ENCODE measurements at places on chromosomes 11 and 22.

DNA sequence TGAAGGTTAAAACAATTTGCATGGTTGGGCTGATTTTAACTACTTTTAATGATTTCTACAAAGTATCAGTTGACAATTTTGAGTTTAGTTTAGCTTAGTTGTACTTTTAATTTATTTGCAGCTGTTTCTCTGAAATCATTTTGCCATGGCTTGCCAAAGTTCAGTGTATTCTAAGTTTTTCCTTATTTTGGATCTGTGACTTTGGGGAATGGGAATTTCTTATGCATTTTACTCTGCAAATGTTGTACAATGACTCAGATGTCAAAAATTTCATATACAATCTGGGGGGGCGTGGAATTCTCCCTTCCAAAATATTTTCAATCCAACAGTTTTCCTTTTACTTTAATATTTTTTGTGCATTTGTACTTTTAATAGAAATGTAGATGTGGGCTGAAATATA lies 8.9 kb upstream of the DCHS1 start:
- DNase-seq, result no peak

GRCh38 chr11:40514124-40514523 lies 945.3 kb downstream of the LRRC4C start:
- peak; percentile 67 for DNase-seq

DNA sequence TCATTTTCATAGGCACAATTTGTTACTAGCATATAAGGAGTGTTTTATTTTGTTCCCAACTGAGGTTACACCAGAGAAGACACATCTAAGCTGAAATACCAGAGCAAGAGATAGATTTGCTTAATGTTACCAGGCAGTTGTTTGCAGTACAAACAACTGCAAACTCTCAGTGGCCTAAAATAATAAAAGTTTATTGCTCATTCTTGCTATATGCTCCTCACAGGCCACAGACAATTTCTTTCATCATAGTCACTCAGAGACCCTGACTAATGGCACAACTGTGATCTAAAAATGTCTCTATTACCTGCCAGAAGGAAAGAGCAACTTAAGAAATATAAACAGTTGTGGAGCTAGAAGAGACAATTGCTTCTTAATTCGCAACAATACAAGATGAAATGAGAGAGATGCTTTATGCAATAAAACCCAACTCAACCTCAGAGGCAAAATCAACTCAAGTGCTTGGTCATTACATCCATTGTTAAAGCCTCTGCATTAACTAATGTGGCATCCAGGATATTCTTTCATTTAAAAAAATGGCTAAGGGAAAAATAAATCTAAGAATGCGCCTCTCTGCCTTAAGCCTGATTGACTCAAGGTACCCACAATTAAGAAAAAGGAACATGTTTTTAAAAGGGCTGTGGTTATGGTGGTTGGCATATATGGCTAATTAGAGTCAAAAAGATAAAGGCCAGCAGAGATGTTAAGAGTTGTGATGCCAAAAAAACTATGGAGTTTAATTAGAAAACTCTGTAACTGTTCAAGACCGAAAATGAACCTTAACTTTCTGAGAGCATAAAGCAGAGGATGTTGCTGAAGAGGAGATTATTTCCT lies 103.7 kb downstream of the CD44 start:
- no peak for DNase-seq

DNA sequence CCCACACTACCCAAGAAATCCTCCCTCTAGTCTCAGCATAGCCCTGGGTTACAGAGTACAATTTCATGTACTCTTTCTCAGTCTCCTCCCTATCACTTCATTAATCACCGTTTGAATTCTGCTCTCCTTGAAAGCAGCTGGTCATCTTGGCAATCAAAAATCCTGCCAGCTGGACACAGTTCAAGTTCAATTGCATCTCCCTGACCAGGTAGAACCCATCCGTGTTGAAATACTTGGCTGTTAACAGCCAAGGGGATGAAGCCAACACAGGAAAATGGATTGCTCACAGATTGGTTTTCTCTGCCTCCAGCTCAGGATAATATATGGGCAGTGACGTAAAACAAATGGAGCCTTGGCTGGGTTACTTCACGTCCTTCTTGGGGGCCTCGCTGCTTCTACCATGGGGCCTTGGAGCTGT lies 55.1 kb upstream of the GRK3 start:
- DNase-seq, result peak; percentile 48

GRCh38 chr11:11414996-11415395 lies 61.9 kb upstream of the CSNK2A3 start:
- DNase-seq, result no peak

- DNase-seq, result no peak
These were observed 85.2 kb downstream of the APOL5 start for GRCh38 chr22:35802885-35803284.

DNA sequence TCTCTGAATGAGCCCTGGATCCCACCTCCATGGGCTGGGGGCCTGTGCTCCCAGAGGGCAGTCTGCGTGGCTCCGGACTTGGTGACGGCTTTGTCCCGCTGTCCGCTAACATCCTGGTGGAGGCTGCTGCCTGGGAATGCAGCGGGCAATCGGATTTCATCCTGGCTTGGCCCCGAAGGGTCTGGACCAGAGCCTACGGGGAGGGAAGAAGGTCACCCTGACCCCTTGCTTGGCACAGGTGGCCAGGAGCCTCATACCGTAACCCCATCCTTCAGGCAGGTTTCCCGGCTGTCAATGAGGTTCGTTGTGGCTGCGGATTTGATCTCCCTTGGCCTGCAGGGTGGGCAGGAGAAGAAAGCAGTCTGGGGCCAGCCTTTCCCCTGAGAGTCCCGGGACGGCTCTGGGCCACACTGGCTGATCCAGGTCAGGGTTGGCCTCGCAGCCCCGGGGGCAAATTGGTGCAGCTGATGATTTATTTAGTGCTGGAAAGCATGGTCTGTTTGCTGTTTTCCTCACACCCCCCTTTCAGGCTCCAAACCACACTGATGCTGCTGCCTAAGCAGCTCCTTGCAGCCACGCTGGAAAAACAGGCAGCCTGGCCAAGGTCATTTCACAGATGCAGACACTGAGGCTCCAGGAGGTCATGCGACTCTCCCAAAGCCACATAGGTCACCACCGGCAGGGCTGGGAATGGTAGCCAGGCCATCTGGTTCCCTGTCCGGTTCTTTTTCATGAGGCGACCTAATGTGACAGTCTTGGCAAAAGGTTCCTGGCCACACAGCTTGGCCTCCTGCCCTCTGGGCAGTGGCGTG lies 15.0 kb downstream of the PRDM11 start:
- no peak for DNase-seq

DNA sequence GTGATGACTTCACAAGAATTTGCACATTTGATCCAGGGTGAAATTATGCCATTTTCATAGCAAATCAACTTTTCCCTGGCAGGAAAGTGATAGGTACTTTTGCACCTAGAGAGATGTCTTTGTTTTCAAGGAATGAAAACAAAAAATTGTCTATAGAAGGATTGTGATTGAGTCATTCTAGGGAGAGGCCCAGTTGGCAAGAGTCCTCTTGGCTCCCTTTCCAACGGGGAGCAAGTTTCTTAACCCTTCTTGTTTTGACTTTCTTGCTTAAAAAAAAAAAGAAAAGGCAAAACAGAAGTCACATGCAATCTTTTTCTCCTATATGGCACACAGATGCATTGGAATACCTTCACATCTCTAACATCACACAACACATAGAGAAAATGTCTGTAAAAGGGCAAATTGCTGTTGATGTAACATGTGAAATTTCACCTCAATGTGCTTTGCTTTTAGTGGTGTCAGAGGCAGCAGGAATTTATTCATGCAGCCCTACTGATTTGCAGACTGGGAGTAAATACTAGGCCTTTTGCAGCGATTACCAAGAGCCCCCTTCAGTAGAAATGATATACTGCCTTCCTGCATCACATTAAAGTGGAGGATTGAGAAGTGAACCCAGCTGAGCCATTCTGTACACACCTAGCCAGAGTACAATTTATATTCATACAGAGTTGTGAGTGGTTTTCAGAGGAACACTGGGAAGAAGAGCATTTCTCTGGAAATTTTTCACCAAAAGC lies 290.7 kb upstream of the MPPED2 start:
- no peak for DNase-seq

GRCh38 chr11:88535916-88536547 lies 198.5 kb upstream of the CTSC start:
- DNase-seq, result peak; percentile 46

DNA sequence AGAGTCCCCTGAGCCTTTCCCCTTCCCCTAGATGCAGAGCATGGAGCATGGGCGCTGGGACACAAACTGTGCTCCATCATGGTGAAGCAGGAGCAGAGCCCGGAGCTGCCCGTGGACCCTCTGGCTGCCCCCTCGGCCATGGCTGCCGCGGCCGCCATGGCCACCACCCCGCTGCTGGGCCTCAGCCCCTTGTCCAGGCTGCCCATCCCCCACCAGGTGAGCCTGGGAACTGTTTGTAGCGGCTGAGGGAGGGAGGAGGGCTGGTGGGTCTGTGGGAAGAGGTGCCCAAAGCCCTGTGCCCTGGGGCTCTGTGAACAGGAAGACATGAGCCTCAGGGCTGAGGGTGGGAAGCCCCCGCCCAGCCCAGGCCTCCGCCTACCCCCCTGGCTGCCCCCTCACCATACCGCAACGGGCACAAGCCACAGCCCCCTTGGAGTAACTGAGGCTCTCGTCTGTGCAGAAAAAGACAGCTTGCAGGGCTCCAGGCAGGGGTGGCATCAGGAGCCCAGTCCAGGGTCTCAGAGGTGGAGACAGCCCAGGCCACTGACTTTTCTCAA lies 30.4 kb downstream of the CREB3L1 start:
- no peak for DNase-seq

DNA sequence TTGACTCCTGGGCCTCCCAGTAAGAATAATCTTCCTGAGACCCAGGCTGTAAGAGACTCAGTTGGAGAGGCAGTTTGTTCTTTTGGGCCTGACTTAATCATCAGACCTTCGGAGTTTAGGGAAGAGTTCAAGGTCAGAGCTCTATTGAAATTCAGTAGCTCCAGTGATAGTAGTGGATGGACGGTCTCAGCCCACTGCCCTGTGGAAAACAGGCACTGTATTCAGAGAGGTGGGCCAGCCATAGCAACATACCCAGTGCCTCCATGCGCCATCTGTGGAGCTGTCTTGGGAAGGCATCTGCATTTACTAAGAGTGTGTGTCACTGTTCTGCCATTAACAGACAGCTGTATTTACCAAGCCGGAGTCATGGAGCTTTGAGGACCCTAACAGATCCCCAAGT lies 2.9 kb downstream of the SMARCB1 start:
- peak; percentile 13 for DNase-seq

GRCh38 chr11:95991545-95991944 lies 67.6 kb upstream of the MTMR2 start:
- peak; percentile 34 for DNase-seq

DNA sequence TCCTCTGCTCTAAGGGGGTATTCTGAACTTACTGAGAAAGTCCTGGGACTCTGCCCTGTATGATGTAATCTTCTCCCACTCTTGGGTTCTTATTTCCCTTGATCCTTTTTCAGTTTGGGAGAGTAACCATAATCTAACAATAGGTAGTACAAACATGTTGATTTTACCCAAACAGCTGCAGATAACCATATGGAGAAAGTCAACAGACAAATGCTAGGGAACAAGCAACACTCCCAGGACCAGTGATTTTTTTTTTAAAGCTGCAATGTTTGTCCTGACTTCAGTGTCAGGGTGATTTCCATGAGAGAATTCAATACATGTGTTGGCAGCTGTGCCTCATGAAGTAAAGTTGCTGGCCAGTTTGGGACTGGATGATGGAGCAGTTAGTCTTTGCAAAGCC lies 156.5 kb downstream of the FCHSD2 start:
- DNase-seq, result no peak

DNA sequence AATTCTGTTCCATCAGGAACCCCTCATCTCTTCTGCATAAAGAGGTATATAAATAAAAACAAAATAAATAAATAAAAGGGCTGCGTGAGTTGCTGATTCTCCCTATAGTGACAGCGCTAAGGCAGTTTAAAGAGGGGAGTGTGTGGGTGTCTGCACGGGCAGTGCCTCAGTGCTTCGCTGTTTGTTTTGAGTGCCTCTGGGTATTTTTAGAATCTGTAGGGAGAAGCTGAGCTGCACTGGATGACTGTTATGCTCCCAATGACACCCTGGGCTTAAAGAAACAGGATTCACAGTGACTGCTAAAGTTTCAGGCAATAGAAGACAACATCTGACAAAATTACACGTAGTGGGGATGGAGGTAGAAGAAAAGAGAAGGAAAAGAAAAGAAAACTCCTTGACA lies 38.8 kb downstream of the SLC1A2 start:
- DNase-seq, result no peak

GRCh38 chr11:103222806-103223205 lies 113.6 kb downstream of the DYNC2H1 start:
- DNase-seq, result no peak

GRCh38 chr11:119519796-119520195 lies 96.8 kb upstream of the THY1 start:
- no peak for DNase-seq

- DNase-seq, result no peak
These were observed 24.4 kb upstream of the SIK2 start for GRCh38 chr11:111577821-111578220.

GRCh38 chr22:43343262-43343669 lies at the start of gene SCUBE1:
TSS of gene SCUBE1 (minus strand) at chr22:43343372. CDS start at chr22:43343261, 111 bp downstream.
- peak; percentile 78 for DNase-seq

DNA sequence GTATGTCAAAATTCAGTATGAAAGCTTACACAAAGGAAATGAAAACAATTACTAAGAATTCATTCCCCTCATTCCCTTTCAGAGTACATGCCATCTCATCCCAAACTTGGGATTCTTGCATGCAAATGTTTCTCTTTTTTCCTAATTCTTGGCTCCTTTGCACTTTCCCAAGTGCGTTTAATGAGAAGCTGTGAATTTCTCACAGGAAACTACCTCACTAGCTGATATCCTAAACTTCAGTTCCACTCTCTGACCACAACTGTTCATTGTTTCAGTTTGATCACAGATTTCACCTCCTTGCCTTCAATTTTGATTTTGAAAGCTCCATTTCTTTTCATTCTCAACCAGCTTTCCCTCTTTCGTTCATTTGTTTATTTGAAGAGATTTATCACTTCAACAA lies 5.9 kb upstream of the ARL14EP start:
- DNase-seq, result no peak

GRCh38 chr11:36002796-36003195 lies 58.9 kb downstream of the LDLRAD3 start:
- no peak for DNase-seq

- no peak for DNase-seq
These were observed 168.8 kb downstream of the C11orf87 start for GRCh38 chr11:109590782-109591181.

DNA sequence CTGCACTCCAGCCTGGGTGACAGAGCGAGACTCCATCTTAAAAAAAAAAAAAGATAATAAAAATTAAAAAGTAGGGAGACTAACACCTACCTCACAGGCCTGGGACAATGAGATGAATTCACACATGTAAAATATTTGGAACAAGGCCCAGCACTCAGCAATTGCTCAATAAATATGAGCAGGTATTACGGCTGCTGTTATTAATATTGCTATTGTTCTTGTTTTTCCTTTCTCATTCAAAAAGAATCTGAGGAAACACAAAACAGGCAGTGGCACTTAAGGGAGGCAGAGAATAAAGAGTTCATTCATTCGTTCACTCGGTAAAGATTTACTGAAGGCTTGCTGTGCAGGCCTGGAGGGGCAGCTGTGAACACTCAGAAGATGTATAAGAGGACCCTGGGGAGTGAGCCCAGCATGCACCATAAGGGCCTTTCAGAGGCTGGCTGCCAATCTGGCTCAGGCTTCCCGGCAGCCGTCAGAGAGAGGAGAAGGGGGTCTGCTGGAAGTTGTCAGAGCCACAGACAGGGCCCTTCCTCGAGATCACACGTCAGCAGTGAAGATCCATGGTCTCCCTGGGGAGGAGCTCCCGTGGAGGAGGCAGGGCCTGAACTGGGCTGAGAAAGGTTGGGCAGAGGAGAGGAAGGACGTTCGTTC lies 51.6 kb upstream of the TCF20 start:
- DNase-seq, result peak; percentile 71

Data from kidney (tissue), 22 donors.